ENCODE measurements at places on chromosomes 7 and 10.
A peak's percentile ranks its signal among the peaks of the same experiment; 100 is the strongest.

- DNase-seq: no peak
Observed at GRCh38 chr7:79398138-79398749, 55.2 kb downstream of the MAGI2 start.

DNA sequence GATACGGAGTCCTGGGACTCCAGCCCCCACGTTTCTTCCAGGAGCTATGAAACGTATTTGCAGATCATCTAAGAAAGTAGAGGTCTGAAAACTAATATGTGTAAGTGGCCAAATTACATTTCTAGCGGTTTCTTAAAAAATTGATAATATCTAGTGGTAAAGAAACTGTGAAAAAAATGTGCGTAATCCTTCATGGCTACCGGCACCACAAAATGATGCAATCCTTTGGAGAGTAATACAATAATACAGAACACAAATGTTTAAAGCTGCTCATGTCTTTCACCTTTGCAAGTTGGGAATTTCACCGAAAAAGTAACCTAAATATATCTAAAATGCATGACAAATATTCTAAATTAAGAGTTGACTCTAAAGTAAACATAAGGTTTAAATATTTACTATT, 742.1 kb downstream of the GRID1 start:
- no peak for DNase-seq

- no peak for DNase-seq
Observed at GRCh38 chr10:131102676-131103075, 208.8 kb downstream of the TCERG1L start.

DNA sequence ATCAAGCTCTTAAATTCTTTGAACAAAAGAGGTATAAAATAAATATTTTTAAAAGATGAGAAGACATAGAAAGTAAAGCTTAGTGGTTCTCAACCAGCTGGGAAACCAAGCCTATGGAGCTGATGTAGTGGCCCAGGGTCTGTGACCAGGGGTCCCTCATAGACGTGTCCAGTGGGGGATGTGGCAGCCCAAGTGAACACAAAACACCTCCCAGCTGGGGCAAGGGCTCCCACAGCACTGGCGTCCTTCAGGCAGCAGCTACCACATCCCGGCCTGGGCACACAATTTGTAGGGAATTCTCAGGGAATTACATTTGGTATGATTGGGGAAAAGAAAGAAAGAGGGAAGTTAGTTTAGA, 17.8 kb upstream of the CCDC71L start:
- no peak for DNase-seq

- DNase-seq: no peak
Observed at GRCh38 chr7:31416381-31416870, 75.9 kb upstream of the NEUROD6 start.

GRCh38 chr10:28664369-28664740, 13.0 kb upstream of the BAMBI start:
- DNase-seq: no peak

- no peak for DNase-seq
Observed at GRCh38 chr10:119680650-119681081, 29.5 kb downstream of the BAG3 start.

DNA sequence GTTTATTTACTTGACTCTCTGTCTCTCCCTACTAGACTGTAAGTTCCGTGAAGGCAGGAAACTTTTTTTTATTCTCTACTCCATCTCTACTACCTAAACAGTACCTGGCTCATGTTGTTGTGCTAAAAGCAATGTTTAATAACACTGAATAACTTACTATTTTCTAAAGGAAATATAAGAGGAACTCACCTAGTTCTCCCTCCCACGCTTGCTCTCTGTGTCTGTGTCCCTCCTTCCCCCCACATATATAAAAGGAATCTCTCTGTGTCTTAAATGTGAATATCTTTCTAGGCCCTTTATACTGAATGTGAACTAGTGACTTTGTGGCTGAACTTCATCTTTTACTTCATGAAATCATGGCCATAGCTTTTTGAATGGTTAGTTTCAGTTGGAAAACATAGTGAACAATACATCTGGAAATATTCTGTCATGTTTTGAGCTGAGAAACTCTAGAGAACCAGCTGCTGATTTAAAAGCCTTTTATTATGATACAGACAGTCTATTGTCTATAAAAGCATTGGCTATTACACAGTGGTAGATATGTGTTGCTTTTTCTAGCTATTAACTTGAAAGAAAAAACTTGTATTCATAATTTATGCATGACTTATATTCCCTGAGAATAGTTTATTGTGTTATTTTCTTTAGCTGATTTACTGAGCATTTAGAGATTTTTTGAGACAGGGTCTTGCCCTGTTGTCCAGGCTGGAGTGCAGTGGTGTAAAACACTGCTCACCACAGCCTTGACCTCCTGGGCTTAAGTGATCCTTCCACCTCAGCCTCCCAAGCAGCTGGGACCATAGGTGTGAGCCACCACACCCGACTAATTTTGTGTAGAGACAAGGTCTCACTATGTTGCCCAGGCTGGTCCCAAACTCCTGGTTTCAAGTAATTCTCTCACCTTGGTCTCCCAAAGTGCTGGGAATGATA, 42.5 kb downstream of the VCL start:
- no peak for DNase-seq

GRCh38 chr10:31604096-31604495, 285.1 kb downstream of the ZEB1 start:
- DNase-seq: no peak

GRCh38 chr10:80518807-80519360, 18.8 kb upstream of the SH2D4B start:
- DNase-seq: no peak

- DNase-seq: no peak
Observed at GRCh38 chr7:21023841-21024484, 237.3 kb upstream of the SP8 start.

DNA sequence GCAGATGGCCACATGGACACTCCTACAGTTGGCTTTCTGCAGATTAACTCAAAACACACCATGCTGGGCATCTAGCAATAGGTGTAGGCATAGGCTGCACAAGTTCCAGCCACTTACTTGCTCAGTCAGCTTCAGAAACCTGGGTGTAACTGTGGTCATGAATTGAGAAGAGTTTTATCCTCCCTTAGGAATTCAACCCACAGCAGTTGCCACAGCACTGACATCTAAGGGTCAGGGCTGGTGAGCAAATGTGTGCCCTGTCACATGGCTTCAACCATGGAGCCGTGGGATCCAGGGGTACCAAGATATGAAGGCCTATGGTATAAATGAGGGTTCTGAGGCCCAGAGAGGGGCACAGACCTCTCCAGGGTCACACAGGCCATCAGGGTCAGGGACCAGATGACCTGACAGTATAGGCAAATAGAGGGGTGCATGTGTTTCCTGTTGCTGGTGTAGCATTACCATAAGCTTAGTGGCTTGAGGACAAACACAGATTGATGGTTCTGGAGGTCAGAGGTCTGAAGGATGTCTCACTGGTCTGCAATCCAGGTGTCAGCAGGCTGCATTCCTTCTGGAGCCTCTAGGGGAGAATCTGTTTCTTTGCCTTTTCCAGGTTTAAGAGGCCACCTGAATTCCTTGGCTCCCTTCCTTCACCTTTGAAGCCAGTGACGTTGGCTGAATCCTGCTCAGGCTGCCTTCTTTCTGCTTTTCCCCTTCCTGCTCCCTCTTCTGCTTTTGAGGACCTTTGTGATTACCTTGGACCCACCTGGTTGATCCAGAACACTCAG, 24.1 kb downstream of the MINDY4 start:
- no peak for DNase-seq

GRCh38 chr7:148941598-148942275, 57.6 kb upstream of the EZH2 start:
- DNase-seq: peak; percentile 78

DNA sequence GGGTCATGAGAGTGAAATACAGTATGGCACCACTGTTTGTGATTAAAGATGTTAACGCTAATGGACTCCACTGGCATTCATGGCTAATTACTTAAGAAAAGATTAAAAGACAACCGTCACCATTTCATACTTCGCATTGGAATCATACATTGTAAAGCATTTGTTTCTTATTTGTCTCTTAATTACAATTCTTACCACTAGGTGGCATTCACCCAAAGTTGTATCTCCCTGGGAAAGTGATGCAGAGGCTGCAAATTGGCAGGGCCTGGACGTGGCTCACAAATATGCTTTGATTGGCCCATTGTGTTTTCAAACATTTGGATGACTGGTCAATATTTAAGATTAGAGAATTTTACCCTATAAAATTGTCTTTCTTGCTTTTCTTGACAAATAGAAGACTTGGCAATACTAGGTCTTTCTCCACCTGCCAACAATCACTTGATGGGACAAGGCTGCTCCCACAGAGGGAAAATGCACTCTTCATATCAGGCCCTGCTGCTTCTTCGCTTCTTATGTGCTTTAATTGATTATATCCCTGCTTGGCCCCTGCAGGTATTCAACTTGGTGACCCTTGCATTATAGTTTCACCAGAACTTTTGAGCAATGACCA, 72.1 kb upstream of the STARD3NL start:
- DNase-seq: no peak

DNA sequence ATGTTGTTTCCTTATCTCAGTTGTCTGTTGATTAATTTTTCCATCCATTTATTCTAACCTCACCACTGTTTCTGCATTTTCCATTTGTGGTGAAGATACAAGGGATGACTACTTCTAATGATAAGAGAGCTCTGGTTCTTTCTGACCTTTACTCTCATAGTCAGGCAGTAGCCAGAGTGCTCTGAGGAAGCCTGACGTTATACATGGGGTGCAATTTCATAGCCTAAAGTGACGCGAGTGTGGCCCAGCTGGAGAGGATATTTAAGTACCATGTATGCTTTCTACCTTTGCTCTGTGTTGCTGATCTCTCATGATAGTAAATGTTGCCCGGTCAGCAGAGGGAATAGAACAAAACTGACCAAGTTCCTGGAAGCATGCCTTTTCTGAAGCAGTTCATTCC, 33.9 kb upstream of the CYCS start:
- DNase-seq: no peak

DNA sequence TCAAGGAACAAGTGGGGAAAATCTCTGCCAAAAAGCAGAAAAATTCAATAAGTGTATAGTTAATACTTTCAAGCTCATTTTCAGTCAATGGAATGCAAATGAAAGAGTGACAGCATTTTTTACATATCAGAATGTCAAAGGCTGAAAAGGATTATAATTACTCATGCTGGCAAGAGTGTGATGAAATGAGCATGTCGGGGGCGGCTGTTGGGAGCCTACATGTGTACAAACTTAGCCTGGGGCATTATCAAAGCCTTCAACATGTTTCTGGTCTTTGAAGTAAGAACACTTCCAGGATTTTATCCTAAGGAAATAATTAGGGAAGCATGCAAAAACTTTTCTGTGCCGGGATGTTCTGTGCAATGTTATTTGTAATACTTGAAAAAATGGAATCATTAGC, 221.7 kb upstream of the LYZL1 start:
- no peak for DNase-seq

DNA sequence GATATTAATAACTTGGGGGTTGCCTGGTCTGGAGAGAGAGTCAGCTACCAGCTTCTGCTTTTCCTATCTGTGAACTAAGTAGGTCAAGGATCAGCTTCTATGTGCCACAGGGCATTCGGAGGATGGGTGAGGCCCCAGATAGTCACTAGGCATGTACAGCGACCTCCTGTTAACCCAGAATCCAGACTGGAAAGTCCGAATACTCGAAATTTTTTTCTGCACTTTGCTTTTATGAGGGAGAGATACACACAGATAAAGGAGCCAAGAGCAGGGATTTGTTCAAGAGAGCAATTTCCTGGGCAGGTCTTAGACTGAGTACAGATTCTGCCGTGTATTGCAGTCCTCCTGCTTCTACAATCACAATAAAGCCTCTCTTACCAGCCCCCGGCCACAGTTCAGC, 54.2 kb downstream of the EMX2 start:
- no peak for DNase-seq

GRCh38 chr7:100589341-100589947, 3.3 kb downstream of the FBXO24 start:
- no peak for DNase-seq

DNA sequence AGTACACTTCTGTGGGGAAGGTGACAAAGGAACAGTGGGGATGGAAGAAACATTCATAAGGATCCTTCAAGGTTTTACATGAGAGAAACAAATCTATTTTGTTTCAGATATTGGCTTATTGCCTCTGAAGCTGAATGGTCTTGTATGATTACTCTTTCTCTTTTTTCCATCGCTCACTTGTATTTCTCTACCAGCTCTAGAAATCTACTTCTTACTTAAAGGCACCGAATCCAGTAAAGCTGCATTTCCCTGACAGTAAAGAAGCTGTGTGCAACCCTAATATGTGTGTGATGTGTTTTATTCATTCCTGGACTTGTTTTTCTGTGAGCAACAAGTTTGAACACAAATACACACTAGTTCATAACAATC, 45.2 kb upstream of the NXPH1 start:
- DNase-seq: no peak

GRCh38 chr10:71835671-71836595, 15.1 kb downstream of the PSAP start:
- no peak for DNase-seq

DNA sequence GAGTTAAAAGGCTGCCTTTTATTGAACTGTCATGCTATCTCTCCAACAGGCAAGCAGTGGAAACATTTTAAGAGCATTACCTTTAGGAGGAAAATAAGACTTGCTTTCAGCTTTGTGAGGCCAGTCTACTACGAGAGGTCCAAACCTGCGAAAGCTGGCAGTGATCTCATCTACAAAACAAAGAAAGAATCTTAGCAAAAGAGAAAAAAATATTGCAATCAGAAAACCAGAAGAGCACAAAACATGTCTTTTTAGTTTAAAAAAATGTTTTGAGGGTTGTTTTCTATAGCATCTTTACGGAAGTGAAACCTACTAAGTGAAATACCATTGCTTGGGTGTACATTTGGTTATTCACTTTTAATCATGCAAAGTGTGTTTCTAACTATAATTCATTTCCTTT, 147.9 kb downstream of the CPEB3 start:
- DNase-seq: no peak

DNA sequence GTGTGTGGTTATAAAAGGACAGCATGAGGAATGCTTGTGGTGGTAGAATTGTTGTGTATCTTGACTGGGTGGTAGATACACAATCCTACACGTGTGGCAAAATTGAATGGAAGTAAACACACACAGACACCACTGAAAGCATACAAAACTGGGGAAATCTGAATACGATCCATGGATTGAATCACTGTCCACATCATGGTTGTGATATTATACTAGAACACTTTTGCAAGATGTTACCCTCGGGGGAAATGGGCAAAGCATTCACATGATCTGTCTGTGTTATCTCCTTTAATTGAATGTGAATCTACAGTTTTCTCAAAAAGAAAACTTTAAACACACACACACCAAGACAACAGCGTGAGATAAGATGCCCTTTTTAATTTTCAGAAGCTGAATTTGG, 165.2 kb upstream of the CELF2 start:
- no peak for DNase-seq

All from left forelimb (tissue), 1 donor.